ENCODE measurements at places on chromosomes 4 and X. TPM values are rescaled to one million over a fixed set of nuclear protein-coding genes. Genes with fewer than 3 reads are reported as not detected.

The DMD gene
- total RNA-seq = 0.01 TPM

The MCF2 gene
- not detected for total RNA-seq

The DCAF4L1 gene
- 0.11 TPM for total RNA-seq

The CENPE gene
- 9.0 TPM for total RNA-seq

The HSD17B13 gene
- 0.10 TPM for total RNA-seq

The IL2RG gene
- 0.10 TPM for total RNA-seq

The FGF2 gene
- 63.0 TPM for total RNA-seq

The TCEAL1 gene
- 46.0 TPM for total RNA-seq

The L1CAM gene
- total RNA-seq = 26.8 TPM

The UGT2A3 gene
- 0.27 TPM for total RNA-seq

The LYAR gene
- 28.1 TPM for total RNA-seq

The SPANXB1 gene
- total RNA-seq = 4.0 TPM

The CISD2 gene
- total RNA-seq = 48.3 TPM

The TKTL2 gene
- not detected for total RNA-seq

The SPOCK3 gene
- total RNA-seq = 0.18 TPM

The VCX gene
- not detected for total RNA-seq

The RBMX gene
- 235 TPM for total RNA-seq

The PAGE5 gene
- not detected for total RNA-seq

The GAGE12E gene
- total RNA-seq = not detected

The ZMAT1 gene
- total RNA-seq = 0.06 TPM

The CPZ gene
- 0.44 TPM for total RNA-seq

The TCP11X2 gene
- not detected for total RNA-seq

The TLR10 gene
- 0.05 TPM for total RNA-seq

The UCHL1 gene
- 969 TPM for total RNA-seq

The ZFP92 gene
- total RNA-seq = 0.73 TPM

The TAF7L gene
- not detected for total RNA-seq

The WAS gene
- total RNA-seq = not detected

The NUDT10 gene
- total RNA-seq = 0.38 TPM

The NSUN7 gene
- 0.46 TPM for total RNA-seq

The ABRAXAS1 gene
- 7.0 TPM for total RNA-seq

The RAB39B gene
- 0.73 TPM for total RNA-seq

The PAK3 gene
- total RNA-seq = not detected

The RTL3 gene
- not detected for total RNA-seq

The RNF212 gene
- total RNA-seq = 1.2 TPM

The FRMD7 gene
- total RNA-seq = not detected

The UGT8 gene
- total RNA-seq = 0.13 TPM

The KCNIP4 gene
- total RNA-seq = not detected

The PRKG2 gene
- 0.83 TPM for total RNA-seq

The GLOD5 gene
- total RNA-seq = not detected

The PLK4 gene
- total RNA-seq = 17.3 TPM

The POLN gene
- total RNA-seq = 0.55 TPM

The GLUD2 gene
- 2.6 TPM for total RNA-seq

The PAGE2B gene
- not detected for total RNA-seq

All from A549 treated with CpdA at 1 μM for 4 hours (cell line).